ENCODE measurements at places on chromosomes 1 and 21.

DNA sequence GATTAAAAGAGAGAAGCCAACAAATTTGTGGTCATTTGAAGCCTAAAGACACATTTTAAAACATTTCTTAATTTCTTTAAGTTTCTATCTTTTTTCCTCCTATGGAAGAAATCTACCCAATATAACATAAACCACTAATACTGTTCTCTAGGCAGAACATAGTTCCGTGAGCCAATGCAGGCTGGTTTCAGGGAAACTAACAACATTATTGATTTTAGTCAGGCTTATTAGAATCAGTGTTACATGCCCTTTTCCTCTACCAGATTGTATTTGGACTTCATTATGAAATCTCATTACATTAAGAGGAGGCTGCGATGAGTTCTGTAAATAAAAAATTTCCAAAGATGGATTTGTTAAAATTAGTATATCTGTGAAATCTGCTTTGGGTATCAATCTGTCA lies 249.9 kb downstream of the PTBP2 start:
- DNase-seq: no peak

- DNase-seq: no peak
Observed at GRCh38 chr1:198281911-198282310, 125.1 kb downstream of the NEK7 start.

DNA sequence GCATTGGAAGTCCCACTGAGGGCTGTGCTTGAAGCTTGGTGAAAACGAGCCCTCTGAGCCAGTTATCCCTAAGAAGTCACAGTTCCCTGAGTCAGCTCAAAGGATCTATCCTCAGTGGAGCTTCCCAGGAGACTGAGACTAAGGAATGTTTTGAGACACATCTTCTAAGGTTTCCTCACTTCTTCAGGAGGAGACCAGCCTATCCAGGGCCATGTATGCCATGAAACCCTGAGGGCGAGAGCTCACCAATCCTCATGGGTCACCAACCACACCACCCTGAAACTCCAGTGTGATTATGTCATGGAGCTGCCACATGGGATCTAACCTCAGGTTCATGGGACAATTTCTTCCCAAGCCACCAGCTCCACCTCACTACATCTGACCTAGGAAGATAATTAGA lies 7.6 kb upstream of the TIE1 start:
- DNase-seq: no peak

GRCh38 chr1:30366911-30367310 lies 356.5 kb downstream of the MATN1 start:
- no peak for DNase-seq

- DNase-seq: no peak
Observed at GRCh38 chr1:209661071-209661470, 8.8 kb upstream of the LAMB3 start.

- no peak for DNase-seq
Observed at GRCh38 chr1:236925386-236925785, 78.9 kb downstream of the MT1HL1 start.

DNA sequence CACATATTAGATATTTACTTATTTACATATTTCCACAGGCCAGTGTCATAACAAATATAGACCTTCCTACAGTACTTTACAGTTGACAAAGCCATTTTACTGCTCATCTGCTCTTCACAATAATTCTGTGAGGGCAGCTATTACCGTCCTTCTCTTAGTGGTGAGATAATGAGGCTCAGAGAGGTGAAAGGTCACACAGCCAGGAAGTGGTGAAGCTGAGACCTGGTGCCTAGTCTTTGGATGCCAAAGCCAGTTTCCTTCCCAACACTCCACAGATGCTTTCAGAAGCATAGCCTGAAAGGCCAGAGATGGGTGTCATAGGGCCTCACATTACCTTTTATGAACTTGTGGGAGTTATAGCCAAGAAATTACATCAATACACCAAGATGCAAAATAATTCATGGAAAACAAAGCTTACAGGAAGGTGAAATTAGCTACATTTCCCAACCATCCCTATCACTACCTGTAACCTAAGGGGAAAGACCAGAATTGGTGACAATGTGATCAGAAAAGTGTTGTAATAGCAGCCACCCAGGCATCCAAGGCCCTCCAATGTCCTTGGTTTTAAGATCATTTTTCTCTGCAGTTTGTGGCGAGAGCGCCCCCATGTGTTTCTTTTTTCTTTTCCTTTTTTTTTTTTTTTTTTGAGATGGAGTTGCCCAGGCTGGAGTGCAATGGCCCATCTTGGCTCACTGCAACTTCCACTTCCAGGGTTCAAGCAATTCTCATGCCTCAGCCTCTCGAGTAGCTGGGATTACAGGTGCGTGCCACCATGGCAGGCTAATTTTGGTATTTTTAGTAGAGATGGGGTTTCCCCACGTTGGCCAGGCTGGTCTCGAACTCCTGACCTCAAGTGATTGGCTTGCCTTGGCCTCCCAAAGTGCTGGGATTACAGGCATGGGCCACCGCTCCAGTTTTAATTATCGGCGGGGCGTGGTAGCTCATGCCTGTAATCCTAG lies 26.5 kb upstream of the RPL11 start:
- DNase-seq: peak; percentile 7

GRCh38 chr1:55214212-55214933 lies 791 bp downstream of the USP24 start:
- DNase-seq: no peak

GRCh38 chr1:235841938-235842545 lies 24.7 kb downstream of the LYST start:
- no peak for DNase-seq
